Activated CD4-positive, CD25-positive, alpha-beta regulatory T cell treated with anti-CD3 and anti-CD28 coated beads, Interleukin-2, amount 50 U/mL, for 24 hours (primary cell): ENCODE measurements at places on chromosomes 12 and 14.

DNA sequence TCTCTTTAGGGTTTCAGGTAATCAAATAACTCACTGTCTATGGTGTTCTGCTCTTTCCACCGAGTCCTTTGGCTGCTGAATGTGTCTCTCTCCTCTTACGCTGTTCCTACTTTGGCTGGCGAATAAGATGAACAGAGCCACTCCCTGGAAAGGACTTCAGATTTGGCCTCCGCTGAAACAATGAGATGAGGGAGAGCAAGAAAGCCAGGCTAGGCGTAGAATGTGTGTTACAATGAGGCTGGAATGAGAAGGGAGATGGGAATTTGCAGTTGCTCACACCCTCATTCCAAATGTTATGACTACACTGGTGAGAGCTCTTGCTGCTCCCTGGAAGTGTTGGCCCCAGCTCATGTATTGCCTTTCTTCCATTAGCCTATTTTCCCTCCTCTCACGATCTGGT lies at the start of gene MFAP5:
TSS of gene MFAP5 (minus strand) at position 234 of the 400 bp plus-strand sequence. CDS start 722 bp downstream, outside the sequence.
- no peak for ATAC-seq

- ATAC-seq = no peak
Measured at GRCh38 chr14:75993567-75994041, 8.0 kb downstream of the IFT43 start.

GRCh38 chr14:29462772-29463171 lies 464.9 kb downstream of the PRKD1 start:
- no peak for ATAC-seq

GRCh38 chr12:31843398-31844095 lies 114.7 kb upstream of the AMN1 start:
- no peak for ATAC-seq

DNA sequence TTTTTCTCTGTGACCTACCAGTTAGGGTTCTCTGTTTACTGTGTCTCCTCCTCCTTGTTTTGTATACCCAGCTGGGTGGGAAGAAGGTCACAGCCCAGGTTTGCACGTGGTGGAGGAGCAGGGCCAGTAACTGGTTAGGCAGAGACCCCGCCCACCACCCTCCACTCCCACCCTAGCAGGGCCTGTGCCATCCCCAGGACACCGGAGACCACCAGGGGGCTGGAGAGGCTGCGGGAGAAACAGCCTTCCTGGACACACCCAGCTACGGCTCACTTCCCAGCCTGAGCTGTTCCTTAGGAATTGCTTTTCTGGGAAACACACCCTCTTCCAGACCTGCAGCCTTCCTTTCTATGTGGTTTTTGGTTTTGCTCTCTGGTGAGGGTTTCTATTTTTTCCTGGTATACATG lies 21.1 kb downstream of the BDKRB2 start:
- no peak for ATAC-seq

GRCh38 chr12:64968989-64969819 lies 144.8 kb downstream of the TBC1D30 start:
- ATAC-seq = no peak

DNA sequence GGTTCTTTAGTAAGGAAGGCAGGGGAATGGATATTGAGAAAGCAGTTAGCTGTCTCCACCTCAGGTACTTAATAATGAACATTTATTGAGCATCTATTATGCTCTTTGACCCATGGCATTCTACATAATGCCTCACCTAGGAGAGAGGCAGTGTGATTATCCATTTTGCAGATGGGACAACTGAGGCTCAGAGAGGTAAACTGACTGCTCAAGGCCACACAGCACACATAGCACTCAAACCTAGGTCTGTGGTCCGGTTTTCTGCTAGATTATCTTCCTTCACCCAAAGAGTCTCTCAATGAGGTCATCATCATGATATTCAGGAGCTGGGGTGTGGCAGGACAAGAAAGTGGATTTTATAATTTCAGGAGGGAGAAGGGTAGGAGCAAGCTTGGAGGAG lies 199.1 kb upstream of the LHX5 start:
- ATAC-seq = no peak

DNA sequence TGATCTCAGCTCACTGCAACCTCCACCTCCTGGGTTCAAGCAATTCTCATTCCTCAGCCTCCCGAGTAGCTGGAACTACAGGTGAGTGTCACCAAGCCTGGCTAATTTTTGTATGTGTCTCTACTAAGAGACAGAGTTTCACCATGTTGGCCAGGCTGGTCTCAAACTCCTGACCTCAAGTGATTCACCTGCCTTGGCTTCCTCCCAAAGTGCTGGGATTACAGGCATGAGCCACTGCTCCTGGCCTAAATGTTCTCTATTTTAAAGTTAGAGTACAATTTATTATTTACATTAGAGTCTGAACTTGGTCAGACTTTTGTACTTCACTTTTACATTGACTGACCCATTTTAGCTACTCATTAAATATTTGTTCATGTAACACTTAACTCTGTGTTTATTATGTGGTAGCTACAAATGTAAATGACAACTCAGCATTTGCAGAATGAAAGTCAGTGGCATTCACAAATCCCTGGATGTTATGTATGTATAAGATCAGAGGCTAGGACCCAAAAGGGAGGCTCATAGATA lies 409.6 kb downstream of the APAF1 start:
- no peak for ATAC-seq

GRCh38 chr12:19151298-19151697 lies 21.8 kb downstream of the PLEKHA5 start:
- ATAC-seq = no peak

DNA sequence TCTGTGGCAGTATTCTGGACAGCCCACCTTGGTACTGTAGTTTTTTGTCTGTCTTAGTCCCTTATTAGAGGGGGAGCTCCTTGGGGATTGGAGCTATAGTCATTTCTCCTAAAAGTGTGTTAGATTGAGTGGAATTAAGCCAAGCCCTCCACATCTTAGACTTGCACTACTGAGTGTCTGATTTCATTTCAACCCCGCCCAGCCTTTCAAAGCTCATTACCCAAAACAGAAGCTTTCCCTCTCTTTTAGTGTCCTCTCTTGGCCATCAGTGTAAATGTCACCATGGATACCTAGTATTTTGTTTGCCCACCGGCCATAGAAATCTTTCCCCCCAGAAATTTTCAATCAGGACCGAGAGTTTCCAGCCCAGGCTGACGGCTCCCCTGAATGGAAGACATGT lies 74.5 kb downstream of the LRRC74A start:
- no peak for ATAC-seq
